ENCODE measurements at places on chromosomes 3 and 15.

DNA sequence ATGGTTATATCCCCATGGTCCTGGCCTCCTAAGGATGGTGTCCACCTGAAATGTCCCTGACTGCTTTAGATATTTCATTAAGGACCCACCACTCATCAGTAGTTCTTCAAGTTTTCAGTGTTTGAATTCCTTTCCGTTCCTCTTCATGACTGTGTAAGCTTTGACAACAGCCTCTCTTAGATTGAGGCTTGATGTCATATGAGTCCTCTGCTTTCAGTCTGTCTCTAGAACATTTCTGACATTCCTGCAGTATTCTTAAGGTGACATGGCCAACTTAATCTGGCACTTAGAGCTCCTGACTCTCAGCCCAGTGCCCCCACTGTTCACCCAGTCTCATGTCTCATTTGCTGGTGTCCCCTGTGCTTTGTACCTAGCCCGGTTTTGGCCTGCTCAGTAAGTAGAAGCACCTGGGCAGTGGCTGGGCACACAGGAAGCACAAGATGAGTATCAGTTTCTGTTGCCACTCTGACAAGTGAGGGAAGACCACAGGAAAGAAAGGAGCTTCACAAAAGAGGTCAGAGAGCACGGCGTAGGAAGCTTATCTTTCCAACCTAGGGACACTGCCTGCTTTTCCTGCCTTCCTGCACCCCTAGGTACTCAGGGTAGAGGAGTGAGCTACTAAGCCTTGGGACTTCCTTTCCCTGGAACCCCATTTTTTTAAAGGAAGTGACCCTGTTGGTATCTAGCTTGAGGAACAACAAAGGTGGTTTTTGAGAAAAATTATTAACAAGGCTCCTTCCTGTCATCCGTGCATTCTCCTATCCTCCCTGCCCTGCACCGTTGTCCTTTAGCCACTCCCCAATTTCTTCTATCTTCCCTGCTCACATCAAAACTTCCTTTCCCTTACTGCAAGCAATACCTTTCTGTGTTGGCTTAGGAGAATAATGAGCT lies 103.1 kb downstream of the KLHL25 start:
- no peak for DNase-seq

DNA sequence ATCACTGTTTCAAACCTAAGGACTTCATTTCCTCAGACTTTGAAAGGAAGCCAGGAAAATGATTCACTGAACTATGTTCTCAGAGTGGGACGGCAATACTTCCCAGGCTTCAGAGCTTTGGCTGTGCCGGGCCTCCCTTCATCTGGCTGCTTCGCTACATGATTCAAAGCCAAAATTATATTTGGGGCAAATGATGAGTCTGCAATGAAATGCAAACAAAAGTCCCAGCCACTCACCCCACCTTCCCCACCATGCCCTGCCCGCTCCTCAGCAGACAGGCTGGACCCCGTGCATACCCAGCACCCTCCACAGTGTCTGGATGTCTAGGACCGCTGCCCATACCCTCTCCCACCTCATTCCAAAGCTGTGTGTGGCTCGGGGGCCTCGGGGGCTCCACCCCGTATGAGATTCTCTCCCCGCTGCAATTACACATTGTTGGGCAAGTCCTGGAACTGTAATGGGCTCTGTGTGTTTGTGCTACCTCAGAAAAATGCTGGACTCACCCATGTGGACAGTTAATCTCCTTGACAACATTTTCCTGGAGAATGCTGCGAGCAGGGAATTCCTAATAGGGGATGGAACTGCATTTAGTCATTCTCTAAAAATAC lies 32.2 kb downstream of the ATP10A start:
- DNase-seq: no peak

- no peak for DNase-seq
Observed at GRCh38 chr3:181615666-181616065, 96.1 kb upstream of the SOX2 start.

- no peak for DNase-seq
Observed at GRCh38 chr3:134567605-134568004, 81.7 kb downstream of the CEP63 start.

DNA sequence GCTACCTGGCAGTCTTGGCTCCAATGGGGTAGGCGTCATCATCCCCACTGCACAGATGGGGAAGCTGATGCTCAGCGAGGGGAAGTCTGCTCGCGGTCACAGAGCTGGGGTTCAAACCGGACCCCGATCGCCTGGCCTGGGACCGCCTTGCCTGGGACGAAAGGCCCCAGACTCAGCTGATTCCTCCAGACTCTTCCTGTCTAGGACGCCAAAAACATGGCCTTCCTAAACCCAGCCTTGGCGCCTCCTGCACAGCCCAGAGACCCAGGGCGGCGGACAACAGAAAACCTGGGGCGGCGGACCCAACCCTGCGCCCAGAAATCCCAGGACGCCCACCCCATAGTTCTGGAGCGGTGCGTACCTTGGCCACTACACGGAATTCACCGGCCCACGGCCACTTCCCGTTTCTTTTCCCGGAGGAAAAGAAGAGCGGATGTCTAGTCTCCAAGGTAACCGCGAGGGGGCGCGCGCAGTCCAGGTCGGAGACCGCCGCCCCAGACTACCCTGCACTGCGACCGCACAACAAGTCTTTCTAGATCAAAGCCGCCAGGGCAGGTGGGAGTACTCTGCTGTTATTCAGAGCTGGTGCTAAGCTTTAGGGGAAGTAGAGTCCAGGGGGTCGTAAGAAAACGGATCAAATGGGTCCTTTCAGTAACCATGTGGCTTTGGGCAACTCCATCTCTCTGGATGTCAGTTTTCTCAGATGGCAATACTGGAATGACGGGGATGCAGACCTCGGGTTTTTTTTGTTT lies 4.9 kb upstream of the IL17RD start:
- peak; percentile 48 for DNase-seq

DNA sequence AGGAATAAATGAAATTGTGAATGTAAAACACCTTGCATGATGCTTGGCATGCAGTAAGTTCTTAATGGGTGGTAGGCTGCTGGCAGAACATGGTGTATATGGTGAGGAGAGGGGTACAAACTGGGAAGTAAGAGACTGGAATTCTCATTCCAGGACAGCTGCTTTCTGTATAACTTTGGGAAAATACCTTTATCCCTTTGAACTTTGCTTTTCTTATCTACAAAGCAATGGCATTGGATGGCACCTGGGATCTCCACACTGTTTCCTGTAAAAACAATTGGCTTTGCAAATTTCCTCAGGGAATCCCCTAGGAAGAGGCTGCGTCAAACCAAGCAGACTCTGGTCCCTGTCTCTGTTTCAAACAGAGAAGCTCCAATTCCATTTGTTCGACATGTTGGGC lies 100.7 kb upstream of the SLC4A7 start:
- DNase-seq: no peak

All from mammary epithelial cell (primary cell).